ENCODE measurements at places on chromosomes 5 and 9. TPM values are rescaled to one million over a fixed set of nuclear protein-coding genes. Genes with fewer than 3 reads are reported as not detected.

DNA sequence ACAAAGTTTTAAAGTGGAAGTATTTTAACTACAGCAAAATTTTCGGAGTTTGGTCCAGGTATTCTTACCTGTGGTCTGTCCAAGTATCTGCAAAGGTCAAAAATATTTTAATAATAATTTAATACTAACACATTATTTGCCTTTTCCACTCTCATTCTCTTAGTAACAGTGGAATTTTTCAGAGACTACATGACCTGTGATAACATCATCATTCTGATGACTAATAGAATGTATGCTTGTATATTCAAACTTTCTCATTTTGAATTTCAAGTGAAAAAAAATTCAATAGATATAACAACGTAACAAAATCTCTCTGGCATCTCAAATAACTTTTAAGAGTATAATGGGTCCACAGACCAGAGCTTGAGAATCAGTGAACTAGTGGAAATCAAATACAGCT is 78.3 kb downstream of the FBXL17 start:
- no peaks in the 10 kb centered on the region for H3K36me3 ChIP-seq
- H3K4me1 ChIP-seq, result no peaks in the 10 kb centered on the region
- no peak for DNase-seq
- no peak overlapping the region for H3K4me3 ChIP-seq

GRCh38 chr5:40716590-40716989 is 36.9 kb downstream of the PTGER4 start:
- DNase-seq, result no peak
- H3K4me3 ChIP-seq, result no peak overlapping the region
- H3K27ac ChIP-seq, result no peak overlapping the region
- no peaks in the 10 kb centered on the region for H3K27me3 ChIP-seq
- H3K4me1 ChIP-seq, result no peaks in the 10 kb centered on the region
- H3K36me3 ChIP-seq, result no peaks in the 10 kb centered on the region

The SVEP1 gene
- total RNA-seq, result 0.36 TPM

- no peak for DNase-seq
- H3K4me1 ChIP-seq, result no peaks in the 10 kb centered on the region
- peaks cover 8% of the 10 kb centered on the region for H3K27me3 ChIP-seq
- H3K27ac ChIP-seq, result no peak overlapping the region
- no peaks in the 10 kb centered on the region for H3K36me3 ChIP-seq
These were observed 149.9 kb upstream of the ANKH start for GRCh38 chr5:15021266-15022046.

The SLC46A2 gene
- not detected for total RNA-seq

The IL7R gene
- total RNA-seq, result 0.25 TPM

DNA sequence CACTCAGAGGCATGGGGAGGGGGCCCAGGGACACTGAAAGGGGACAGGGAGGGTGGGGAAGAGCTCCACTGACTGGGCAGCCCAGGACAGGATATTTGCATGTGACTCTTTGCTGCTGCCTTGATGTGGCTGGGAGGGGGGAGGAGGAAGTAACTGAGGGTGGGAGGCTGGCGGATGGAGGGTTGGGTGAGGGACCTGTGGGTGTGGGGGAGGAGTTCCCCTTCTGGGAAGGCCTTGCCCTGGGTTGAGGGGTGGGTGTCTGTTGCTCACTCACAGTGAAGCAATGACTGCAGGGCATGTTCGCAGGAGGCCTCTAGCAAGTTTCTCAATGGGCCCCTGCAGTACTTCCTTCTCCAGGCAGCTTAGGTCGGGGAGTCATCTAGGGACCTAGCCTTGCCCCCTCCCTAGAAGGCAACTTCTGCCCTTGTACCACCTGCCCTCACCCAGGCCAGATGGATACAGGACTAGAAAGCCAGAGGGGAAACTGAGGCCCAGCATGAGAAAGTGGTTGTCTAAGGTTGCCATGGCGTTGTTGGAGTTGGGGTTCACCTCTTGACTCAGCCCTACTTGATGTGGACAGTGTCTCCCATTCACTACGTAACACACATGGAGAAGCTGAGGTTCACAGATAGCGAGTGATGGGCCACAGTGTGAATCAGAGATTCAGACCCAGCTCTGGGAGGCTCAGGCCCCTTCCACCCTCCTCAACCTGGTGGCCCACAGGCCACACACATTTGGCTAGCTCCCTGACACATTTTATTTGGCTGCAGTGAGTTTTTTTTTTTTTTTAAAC is 3.0 kb downstream of the GRK6 start:
- peaks cover 29% of the 10 kb centered on the region for H3K36me3 ChIP-seq
- no peak for DNase-seq
- H3K27ac ChIP-seq, result no peak overlapping the region
- no peaks in the 10 kb centered on the region for H3K27me3 ChIP-seq

Measured in H1 (cell line).